ENCODE measurements at places on chromosomes 4 and X.

GRCh38 chr4:118760493-118760892, 75.3 kb downstream of the METTL14 start:
- no peak for DNase-seq

GRCh38 chrX:24014388-24015018, 12.5 kb downstream of the KLHL15 start:
- DNase-seq: peak; percentile 0

DNA sequence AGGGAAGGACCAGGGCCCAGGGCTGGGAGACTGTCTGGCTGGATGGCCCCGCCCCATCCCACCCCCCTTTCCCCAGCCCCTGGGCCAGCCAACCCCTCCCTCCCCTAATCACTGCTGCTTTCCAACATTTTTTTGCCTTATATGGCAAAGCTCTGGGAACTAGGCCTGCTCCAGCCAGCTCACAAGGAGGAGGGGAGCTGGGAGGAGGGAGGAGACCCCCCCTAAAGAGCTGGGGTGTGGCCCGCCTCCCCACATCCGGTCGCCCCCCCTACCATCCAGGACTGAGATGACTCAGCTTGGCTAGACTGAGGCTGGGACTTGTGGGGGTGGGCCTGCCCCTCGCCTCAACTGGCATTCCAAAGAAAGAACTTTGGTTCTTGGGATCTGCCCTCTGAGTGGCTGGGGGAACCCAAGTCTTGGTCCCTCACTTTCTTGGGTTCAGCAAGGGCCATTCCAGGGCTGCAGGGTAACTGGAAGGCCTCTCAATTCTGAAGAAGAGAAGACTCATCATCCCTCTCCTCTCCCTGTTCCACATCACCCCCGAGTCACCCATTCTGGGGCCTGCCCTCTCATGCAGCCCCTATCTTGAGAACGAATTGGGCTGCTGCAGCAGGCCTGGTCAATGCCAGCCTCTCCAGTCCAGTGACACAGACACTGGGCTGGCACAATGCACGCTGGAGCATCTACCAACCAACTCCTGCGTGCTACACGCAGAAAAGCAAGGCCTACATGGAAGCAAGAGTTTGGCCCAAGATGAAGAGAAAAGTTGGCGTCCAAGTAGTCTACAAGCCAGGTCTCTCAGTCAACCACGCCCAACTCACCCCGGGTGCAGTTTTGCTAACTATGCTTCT, 4.8 kb downstream of the FLNA start:
- peak; percentile 60 for DNase-seq

DNA sequence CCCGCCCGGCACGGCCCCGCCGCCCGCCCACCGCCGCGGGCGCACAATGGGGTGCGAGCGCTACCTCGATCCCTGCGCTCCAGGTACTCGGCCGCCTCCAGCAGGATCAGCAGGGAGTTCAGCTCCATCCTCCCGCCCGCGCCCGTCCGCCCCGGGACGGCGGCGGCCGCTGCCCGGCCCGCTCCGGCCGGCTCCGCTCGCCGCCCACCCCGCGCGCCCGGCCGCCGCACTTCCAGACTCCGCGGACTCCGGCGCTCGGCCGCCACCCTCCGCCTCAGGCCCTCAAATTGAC, at the start of gene MXD4:
Gene MXD4, minus strand, starts transcription at position 257 of the 292 bp plus-strand sequence. Its CDS starts 129 bp downstream, at position 128.
- DNase-seq: no peak

DNA sequence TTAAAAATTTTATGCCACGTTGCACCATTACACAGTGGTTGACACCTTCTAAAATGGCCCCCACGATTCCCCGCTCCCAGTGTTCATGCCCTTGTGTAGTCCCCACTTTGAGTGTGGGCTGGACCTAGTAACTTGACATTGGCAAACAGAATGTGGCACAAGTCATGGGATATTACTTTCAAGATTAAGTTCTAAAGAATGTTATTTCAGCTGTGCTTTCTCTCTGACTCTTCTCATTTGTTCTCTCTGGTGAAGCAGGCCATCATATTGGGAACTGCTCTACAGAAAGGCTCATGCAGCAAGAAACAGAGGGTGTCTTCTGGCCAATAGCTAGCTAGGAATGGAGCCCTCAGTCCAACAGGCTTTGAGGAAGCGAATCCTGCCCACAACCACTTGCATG, 67.1 kb downstream of the ATXN3L start:
- no peak for DNase-seq

Measured in activated T-cell treated with anti-CD3 and anti-CD28 coated beads for 1 hour (primary cell).